ENCODE measurements at places on chromosomes 4 and X. TPM values are rescaled to one million over a fixed set of nuclear protein-coding genes. Genes with fewer than 3 reads are reported as not detected.

Gene SMARCA1
- total RNA-seq = 93.9 TPM

Gene MFAP3L
- total RNA-seq = 13.2 TPM

Gene CYLC1
- not detected for total RNA-seq

Gene SPOCK3
- total RNA-seq = 4.6 TPM

Gene TRIM2
- total RNA-seq = 40.4 TPM

Gene SPRY1
- total RNA-seq = 32.4 TPM

Gene ARR3
- not detected for total RNA-seq

Gene PARM1
- total RNA-seq = 11.3 TPM

Gene TSPAN7
- 23.1 TPM for total RNA-seq

Gene PF4V1
- not detected for total RNA-seq

Gene CEP135
- total RNA-seq = 5.5 TPM

Gene DTHD1
- total RNA-seq = not detected

Gene SH2D1A
- not detected for total RNA-seq

Gene HS6ST2
- total RNA-seq = 20.6 TPM

Gene RASGEF1B
- total RNA-seq = 3.0 TPM

Gene APLN
- total RNA-seq = 0.88 TPM

Gene CCKAR
- total RNA-seq = 0.89 TPM

Gene PLXNB3
- 0.48 TPM for total RNA-seq

Gene RBMXL3
- total RNA-seq = not detected

Gene CCNI
- 129 TPM for total RNA-seq

Gene SLC10A4
- 0.39 TPM for total RNA-seq

Gene SERPINA7
- total RNA-seq = not detected

Gene HTN3
- total RNA-seq = not detected

Gene SH3RF1
- total RNA-seq = 4.3 TPM

Gene TKTL2
- not detected for total RNA-seq

Gene ENOX2
- 16.0 TPM for total RNA-seq

Gene SUPT20HL1
- total RNA-seq = 0.04 TPM

Gene OPRPN
- not detected for total RNA-seq

Gene UGT8
- 0.36 TPM for total RNA-seq

Gene ACSL4
- total RNA-seq = 53.4 TPM

Gene SHROOM2
- total RNA-seq = 36.0 TPM

Gene BCORL1
- 10.7 TPM for total RNA-seq
